Anterior cingulate cortex (tissue), 58 donors: ENCODE measurements at places on chromosomes 7 and 10.

- DNase-seq = no peak
Measured at GRCh38 chr7:56229631-56230030, 113.4 kb upstream of the NUPR2 start.

- no peak for DNase-seq
Measured at GRCh38 chr10:62166331-62167131, 102.1 kb downstream of the RTKN2 start.

DNA sequence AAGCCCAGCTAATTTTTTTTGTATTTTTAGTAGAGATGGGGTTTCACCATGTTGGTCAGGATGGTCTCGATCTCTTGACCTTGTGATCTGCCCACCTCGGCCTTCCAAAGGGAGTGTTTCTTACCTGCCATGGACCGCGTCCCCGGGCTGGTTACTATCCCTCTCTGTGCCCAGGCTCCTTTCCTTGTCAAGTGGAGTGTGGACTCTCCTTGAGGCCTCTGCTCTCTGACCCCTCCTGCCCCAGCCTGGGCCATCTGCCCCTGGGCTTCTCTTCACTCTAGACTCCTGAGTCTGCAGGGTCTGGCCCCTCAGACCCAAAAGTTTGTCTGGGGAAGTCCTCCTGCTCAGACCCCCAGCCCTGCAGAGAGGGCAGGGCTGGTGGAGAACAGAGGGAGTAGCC is 20.7 kb downstream of the NEURL1 start:
- DNase-seq = no peak

DNA sequence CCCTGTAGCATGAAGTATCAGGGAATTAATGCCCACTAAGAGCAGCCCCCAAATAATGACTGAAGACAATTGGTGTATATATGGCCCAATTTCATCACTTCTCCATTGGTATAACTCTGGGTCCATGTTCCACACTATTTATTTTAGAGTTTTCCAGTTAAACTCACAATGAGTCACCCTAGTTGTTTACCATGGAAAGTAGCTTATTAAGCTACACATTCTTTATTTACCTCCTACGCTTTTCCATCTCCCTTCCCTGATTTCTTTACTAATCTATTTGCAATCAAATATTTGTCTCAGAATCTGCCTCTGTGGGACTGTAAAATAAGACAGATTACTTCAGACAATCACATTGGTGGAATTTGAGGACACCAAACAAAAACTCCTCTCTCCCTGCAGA is 655.6 kb downstream of the SORCS1 start:
- no peak for DNase-seq

DNA sequence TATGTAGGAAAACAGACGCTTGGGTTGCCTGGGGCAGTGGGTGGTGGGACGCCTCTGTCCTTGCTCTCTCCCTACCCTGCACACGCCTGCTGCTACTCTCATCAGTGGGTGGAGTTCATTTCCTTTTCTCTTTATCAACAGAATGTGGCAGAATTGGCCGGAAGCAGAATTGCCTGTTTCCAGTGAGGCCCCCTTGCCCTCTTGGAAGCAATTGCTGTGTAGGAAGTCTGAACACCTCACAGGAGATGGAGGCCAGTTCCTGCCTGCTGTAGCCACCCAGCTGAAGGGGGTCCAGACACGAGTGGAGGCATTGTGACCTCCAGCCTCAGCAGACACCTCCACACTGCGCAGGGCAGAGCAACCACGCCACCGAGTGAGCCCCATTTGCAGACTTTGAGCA is 331.6 kb upstream of the ZNF32 start:
- no peak for DNase-seq

DNA sequence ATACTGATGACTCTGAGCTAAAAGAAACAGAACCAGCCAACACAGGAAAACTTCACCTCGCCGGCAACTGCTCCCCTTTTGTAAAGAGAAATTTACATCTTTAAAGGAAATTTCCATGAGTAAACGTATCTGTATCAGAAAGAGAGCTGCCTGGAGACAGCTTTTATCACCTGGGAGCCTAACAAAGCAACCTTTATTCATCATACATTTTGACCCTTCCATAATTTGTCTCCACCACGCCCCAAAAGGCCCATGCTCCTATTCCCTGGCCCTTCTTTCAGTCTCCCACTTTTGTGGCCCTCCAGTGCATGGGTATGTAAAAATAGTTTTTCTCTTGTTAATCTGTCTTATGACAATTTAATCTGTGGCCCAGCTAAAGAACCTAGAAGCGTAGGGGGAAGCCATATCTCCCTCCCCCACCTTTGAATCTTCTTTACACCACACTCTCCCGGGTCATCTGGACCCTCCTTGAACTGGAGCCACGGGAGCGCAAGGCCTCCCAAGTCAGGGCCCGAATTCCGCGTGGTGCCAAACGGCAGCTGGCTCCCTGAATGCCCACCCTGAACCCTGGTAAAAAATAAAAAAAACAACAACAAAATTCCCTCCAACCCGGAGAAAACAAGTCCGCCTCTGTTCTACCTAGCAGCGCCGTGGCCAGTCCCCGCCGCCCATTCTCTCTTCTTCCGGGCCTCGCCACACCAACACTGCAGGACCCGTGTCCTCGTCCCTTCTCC is 15.4 kb upstream of the FKBP9 start:
- no peak for DNase-seq

GRCh38 chr10:46555713-46556514 is 544 bp downstream of the GPRIN2 start:
- no peak for DNase-seq

DNA sequence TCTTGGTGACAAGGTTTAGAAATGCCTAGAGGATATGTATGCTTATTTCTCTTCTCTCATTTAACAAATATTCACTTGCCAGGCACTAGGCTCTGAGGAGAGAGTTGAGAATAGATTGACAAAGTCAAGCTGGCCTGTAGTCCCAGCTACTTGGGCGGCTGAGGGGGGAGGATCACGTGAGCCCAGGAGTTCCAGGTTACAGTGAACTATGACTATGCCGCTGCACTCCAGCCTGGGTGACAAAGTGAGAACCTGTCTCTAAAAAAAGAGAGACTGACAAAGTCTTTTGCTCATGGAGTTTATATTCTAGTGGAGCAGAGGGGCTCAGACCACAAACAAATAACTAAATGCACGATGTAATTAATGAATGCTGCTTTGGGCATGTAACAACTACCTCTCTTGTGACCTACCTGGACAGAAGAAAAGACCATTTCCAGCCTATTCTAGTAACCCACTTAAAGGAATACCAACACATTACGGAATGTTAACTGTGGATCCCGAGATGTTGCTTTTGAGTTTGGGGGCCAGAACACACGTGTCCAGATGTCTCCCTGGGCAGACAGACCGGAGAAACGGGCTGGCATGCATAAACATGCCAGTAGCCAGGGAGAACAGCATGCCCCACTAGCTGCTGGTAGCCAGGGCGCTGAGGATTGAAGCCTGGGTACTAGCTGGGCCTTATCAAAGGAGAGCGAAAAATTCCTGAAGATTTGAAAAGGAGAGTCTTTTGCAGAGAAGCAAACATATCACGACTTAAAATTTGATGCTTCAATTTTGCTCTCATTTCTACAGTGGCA is 2.6 kb upstream of the BMPR1A start:
- no peak for DNase-seq

DNA sequence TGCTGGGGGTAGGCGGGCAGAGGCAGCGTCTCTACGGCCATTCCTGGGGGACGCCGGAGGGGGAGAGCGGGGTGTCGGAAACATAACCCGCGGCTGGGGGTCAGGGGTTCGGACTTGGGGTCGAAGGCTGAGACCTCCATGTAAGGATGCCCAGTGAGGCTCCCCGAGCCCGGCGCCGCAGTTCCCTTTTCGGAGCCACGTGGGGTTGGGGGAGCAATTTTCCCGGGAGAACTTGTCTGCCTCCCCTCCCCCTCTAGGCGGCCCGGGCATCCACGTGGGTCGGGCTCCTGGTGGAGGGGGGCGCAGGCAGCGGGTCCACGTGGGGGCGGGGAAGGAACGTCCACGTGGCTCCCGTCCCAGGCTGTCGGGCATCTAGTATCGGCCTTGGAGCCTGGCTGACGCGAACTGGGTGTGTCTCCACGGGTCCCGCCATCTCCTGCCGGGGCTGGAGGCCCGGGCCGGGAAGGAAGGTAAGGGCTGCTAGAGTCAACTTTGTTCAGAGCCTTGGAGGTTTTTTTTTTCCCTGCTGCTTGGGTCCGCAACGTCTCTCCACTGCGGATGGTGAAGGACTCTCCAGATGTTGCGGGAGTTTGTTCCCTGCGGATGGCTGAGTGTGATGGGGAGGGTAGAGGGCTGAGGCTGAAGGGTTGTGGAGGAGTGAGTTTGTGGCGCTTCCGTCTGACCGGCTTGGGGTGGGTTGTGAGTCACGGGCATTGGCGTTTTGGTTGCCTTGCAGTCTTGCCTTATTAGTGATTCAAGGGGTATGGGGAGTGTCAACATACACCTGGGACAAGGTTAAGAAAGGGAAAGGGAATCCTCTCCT is 744 bp downstream of the PPRC1 start:
- peak; percentile 72 for DNase-seq

- no peak for DNase-seq
Measured at GRCh38 chr7:29398011-29398410, 165.6 kb upstream of the PRR15 start.

GRCh38 chr10:84204122-84204521 is 9.8 kb downstream of the CDHR1 start:
- DNase-seq = no peak

DNA sequence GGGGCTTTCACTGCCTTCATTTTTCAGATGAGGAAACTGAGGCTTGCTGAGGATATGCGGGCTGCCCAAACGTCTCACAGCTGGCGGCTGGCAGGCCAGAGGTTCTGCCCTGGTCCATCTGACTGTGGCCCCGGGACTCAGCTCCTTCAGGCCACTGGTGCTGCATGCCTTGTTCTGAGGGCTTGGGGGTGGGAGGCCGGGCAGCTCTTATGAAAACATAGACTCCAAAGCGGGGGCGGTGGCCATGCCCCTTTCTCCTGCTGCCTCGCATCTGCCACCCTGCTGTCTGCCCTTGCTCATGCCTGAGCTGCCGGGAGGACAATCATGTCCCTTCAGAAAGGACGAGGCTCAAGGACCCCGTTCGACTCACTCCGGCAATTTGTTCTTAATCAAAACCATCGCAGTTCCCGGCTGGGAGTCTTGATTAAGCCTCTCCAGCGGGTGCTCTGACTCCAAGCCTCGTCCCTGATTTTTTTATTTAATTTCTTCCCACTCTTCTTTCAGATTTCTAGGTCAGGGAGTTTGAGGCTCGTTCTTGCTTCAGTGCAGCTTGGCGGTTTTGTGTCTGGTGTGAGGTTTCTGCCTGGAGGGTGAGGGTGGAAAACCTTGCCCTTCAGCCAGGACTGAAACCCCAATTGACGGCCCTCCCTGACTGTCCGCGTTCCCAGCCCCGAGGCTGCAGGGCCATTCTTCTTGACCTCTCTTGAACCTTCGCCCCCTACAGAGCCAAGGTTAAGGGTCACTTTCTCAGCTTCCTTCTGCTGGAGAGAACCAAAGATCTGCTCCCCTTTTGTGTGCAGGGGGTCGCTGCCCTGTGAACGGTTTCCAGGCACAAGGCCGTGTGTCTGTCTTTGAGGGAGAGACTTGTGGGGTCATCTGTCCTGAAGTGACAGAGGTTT is 120.8 kb downstream of the DNAJB6 start:
- no peak for DNase-seq

GRCh38 chr10:43350686-43351085 is 20.8 kb upstream of the FXYD4 start:
- DNase-seq = no peak

GRCh38 chr10:90871279-90871765 is 452 bp upstream of the RPP30 start:
- peak; percentile 9 for DNase-seq

DNA sequence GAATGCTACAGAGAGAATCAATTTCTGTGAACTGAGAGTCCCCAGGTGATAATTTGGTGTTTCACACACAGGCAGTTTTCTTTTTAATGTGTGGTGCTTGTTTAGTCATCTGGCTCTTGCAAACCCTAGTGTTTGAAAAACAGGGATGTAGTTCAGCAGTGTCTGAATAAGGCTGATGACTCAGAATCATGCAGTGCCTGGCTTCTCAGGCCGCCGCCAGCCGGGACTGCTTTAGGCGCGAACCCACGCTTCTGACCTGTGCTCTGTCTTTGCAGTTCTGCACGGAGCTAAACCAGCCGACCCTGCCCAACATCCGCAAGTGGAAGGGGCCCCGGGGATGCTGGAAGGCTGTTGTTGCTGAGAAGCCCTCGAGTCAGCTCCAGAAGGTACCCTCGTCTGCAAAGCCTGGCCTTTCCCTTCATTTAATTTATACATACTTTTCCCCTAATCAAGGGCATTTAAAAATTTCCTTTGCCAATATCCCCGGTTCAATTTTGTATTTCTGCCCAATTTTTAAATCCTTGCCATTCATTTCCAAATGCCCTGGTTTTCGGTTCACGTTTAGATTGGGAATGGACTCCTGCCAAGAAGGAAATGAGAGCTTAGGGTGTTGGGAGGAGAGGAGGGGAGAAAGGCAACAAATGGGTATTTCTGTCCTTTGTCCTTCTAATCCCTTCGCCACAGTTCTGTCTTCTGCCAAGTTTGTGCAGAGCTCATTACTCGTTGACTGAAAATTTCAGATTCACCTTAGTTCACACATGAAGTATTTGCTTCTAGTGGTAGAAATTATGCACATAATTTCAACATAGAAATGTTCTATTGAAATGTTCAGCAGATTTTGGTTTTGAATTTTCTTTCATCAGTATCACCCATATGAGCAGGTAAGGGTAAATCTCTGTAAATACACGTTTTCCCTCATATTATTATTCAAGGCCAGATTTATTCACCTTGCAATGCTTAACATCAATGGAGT is 108.5 kb upstream of the ANLN start:
- no peak for DNase-seq

DNA sequence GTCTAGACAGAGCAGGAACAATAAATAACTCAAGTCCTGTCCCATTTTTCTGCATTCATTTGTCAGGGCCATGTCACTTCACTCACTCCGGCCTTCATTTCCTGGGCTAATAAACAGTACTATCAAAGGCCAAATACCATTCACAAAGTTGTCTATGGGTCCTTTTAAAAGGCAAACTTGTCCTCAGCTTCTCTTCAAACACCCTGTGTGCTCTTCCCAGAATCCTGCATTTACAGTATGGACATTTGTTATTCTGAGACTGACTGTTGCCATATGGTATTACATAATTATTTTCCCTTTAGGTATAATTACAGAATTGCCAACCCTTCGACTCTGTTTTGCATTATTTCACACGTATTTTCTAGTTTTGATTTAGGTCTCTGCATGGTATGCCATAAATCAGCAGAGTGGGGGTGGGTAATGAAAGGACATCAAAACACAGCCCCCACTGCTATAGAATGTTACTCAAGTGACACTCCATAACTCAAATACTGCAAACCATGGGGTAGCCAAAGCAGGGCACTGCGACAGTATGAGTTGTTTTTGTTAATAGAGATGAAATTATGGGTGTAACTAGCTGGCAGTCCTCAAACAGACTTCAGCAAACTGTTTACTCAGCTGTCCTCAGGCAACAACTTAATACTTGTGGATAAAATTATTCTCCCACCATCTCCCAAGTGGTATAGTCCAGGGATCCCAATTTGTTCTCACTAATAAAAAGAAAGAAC is 183.7 kb downstream of the TRIL start:
- DNase-seq = no peak
